IPS DF 6.9 (cell line): ENCODE measurements at places on chromosomes 6 and 20.

DNA sequence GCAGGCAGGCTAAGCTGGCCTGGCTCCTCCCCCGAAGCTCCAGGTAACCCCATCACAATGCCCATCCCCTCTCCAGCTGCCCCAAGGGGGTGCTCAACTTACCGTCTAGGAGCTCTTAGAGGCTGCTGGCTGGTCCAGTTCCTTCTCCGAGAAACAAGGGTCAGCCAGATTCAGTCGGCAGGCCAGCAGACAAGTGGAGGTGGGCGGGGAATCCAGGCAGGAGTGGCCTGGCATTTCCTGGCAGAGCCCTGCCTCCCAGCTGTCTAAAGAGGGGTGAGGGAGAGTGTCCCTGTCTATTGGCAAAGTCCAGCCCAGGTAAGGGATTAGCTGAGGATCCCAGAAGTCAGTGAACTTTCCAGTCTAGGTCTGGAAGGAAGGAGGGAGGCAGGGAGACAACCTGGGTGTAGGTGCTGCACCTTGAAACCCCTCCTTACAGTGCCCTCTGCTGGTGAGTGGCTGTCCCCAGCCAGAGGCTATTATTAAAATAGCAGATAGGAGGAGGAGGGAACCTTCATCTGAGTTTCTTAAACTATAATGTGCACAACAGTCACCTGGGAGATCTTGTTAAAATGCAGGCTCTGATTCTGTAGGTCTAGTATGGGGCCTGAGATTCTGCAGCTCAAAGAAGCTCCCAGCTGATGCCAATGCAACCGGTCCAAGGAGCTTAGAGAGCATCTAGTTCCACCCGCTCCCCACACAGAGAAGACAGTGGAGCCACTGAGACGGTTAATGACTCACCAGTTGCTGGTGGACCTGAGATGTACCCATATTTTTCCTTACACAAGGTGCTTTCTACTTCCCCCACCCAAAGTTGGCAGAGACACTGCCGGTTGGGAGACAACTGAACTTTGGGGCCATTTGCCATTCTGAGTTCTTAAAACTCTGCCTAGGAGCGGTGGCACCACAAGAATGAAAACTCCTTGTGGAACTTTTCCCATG is at the start of gene UNC5CL:
TSS of gene UNC5CL (minus strand) at position 162 of the 939 bp plus-strand sequence. CDS start 4,147 bp downstream, outside the sequence.
- DNase-seq, result peak; percentile 60

- no peak for DNase-seq
Observed at GRCh38 chr20:25247518-25247955, 348 bp upstream of the PYGB start.

DNA sequence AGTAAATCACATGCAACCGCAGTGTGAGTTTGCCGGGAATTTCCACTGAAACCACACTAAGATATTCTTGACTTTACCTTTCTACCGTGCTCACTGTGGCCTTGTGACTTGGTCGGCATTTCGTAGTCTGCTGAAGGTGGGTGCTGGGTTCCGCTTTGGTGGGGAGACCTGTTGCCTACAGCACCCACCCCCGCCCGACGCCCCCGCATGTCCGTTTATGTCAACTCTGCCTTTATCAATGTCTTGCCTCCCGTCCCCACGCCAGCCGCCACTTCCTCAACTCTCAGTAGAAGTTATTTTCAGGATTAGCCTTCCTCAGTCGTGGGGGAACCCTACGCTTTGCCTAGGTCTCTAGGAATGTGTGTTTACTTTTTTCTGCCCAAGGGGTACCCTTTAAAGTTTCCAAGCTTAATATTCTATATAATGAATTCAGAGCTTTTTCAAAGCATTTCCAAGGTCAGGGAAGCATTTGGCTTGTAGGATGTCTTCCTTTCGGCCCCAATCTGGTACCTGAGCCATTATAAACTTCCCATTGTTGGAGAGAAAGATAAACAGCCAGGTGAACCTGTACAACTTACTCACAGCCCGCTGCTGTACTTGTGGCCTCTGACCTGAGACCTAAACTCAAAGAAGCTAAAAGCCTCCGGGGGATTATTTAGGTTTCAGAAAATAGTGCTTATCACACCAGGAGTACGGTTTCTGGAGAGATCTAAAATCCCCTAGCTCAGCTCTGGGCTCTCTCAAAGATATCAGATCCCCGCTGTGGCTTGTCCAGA is 54.2 kb downstream of the TBC1D7 start:
- no peak for DNase-seq

DNA sequence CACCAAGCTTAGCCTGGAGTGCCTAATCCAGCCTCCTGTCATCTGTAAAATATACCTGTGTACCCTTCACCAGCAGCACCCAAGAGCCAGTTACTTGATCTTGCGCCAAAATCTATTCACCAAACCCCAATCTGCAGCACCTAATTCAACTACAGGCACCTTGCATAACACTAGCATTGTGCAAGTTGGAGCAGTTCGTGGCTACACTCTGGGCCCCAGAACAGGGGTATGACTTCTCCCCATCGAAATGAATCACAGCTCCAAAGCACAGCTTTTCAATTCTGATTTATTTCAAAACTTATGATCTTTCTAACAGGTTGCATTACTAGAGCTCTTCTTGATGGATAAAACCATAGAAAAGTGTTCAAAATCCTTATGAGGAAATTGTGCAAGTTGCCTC is 100.4 kb upstream of the TCF21 start:
- DNase-seq, result no peak
